ENCODE measurements at places on chromosomes 12 and 14. TPM values are rescaled to one million over a fixed set of nuclear protein-coding genes. Genes with fewer than 3 reads are reported as not detected.

DNA sequence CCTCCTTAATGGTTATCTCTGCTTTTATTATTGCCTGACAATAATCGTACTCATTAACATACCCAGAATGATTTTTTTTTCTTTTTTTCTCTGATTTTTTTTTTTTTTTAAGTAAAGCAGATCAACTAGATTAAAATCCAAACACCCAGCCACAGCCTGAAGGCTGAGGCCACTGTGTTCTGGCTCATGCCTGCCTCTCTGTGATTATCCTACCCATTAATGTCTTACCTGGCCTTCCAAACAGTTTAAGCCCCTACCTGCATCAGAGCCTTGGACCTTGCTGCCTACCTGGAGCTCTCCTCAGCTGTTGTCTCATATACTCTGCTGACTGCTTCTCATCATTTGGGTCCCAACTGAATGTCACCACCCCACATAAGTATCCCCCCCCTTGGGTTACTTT is 6.8 kb upstream of the TMED10 start:
- no peak overlapping the region for H3K27ac ChIP-seq
- no peak overlapping the region for H3K4me3 ChIP-seq
- no peaks in the 10 kb centered on the region for H3K27me3 ChIP-seq
- no peaks in the 10 kb centered on the region for H3K4me1 ChIP-seq

DNA sequence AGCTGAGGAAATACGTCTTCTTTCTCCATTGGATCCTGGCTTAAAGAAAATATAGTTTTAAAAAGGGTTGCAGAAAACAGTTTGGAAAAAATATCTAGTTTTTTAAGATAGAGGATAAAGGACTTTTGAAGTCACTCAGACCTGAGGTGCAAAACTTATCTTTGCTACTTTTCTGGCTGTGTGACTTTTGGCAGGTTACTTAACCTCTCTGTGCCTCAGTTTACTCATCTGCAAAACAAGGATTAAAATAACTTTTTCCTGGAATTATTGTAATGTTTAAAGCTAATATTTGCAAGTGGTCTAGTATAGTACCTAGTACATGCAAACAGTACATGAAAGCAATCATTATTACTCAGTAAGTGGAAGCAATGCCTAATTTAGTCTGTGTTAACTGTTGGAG is 176.8 kb downstream of the TBX5 start:
- DNase-seq = no peak
- H3K27ac ChIP-seq = no peak overlapping the region
- no peaks in the 10 kb centered on the region for H3K4me1 ChIP-seq
- peaks cover 14% of the 10 kb centered on the region for H3K27me3 ChIP-seq

DNA sequence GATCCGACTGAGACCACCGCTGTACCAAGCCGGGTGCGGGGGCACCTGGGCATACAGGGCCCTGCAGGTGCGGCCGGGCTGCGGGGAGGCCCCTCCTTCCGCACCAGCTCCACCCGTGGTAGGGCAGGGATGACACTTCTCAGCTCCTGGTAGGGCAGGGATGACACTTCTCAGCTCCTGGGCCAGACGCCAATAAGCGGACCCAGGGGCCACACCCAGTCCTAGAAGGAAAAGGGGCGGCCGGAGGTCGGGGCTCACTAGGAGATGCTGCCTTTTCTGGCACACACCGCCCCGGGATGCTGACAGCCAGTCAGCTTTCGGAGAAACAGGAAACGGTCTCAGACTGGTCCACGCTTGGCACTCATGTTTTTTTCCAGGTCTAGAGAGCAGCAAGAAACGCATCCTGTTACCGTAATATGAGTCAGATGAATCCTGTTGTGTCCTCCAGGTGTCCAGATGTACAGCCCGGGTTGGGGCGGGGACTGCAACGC is 34.8 kb downstream of the NFKBIA start:
- H3K27ac ChIP-seq = no peak overlapping the region
- no peak overlapping the region for H3K4me3 ChIP-seq
- no peaks in the 10 kb centered on the region for H3K27me3 ChIP-seq
- no peak for DNase-seq

DNA sequence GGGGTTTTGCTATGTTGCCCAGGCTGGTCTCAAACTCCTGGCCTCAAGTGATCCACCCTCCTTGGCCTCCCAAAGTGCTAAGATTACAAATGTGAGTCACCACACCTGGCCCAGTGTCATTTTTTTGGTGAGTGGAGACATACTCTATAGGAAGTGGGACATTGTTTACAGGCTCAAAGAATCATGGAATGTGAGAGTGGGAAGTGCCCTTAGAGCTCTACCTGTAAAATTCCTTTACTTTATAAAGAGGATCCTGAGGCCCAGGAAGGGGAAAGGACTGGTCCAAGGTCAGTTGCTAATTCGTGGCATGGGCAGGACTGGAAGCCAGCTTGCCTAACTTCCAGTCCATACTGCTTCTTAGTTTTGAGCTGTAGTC is 8.7 kb upstream of the ADCK1 start:
- no peak overlapping the region for H3K27ac ChIP-seq
- H3K27me3 ChIP-seq = peaks cover 83% of the 10 kb centered on the region
- H3K4me3 ChIP-seq = no peak overlapping the region
- no peaks in the 10 kb centered on the region for H3K4me1 ChIP-seq
- no peaks in the 10 kb centered on the region for H3K36me3 ChIP-seq

Gene FGD6
- total RNA-seq = 125 TPM

Gene ASB2
- 0.42 TPM for total RNA-seq

GRCh38 chr14:54381821-54382220 is 15.0 kb upstream of the CDKN3 start:
- no peak overlapping the region for H3K27ac ChIP-seq
- H3K36me3 ChIP-seq = no peaks in the 10 kb centered on the region
- no peak for DNase-seq
- H3K4me3 ChIP-seq = no peak overlapping the region
- H3K4me1 ChIP-seq = no peaks in the 10 kb centered on the region

Gene RAB3IP
- 47.9 TPM for total RNA-seq

DNA sequence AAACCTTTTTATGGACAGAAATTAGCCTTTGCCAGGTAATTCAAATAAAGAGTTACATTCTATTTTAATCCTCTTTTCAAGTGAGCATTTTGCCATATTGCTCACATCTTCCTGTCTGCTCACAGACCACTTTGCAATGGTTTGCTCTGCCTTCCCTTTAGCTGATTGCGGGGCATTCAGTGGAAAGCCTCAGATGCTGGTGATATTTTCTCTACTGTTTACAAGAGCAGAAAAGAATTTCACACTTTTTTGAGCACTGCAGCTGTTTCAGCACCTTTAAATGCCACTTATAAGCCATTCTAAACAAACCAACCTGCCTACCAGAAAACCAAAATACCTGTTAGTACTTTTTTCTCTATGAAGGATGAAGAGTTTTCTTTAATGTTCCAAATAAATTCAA is 195.7 kb upstream of the LRIG3 start:
- H3K27me3 ChIP-seq = no peaks in the 10 kb centered on the region
- peaks cover 12% of the 10 kb centered on the region for H3K4me1 ChIP-seq
- peak; percentile 74 for DNase-seq
- H3K27ac ChIP-seq = no peak overlapping the region

- no peak for DNase-seq
- no peak overlapping the region for H3K27ac ChIP-seq
- no peaks in the 10 kb centered on the region for H3K27me3 ChIP-seq
- H3K4me3 ChIP-seq = no peak overlapping the region
- no peaks in the 10 kb centered on the region for H3K4me1 ChIP-seq
These were observed 249.6 kb downstream of the MSRB3 start for GRCh38 chr12:65528127-65528526.

DNA sequence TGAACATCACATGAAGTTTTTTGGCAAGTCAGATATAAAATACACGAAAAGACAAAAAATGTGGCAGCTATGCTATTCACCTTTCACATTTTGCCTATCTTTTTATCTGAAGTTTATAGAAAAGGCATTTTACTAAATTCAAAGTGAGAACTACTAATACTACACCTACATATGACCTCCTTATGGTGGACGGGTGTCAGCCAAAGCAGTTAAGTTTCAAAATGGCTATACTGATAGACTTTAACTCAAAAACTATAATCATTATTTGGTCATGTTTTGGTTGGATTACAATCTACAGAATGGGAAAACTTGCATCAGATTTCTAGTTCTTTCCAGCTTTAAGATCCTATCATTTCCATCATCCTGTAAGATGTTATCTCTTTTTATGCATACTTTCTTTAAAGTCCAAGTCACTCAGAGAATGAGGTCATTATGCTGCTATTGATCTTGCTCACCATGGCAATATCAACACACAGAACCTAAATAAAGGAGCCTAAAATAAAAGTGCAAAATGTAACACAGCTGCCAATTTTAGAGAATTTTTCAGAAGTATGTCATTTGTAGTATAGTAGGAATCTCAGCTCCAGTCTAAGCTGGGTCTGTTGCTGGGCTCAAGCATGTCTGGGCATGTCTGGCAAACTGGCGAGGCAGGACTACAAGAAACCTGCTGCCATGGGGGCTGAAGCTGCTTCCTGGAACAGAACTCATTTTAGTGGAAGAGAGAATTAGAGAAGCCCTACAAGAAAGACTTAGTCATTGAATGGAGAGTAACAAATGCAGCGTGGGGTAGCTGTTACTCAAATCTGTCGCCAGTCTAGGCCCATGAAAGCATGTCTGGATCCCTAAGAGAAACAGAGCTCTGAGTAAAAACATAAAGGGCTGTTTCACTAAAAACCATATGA is 7.6 kb upstream of the AEBP2 start:
- no peaks in the 10 kb centered on the region for H3K27me3 ChIP-seq
- no peak overlapping the region for H3K4me3 ChIP-seq
- no peaks in the 10 kb centered on the region for H3K4me1 ChIP-seq
- H3K36me3 ChIP-seq = no peaks in the 10 kb centered on the region

DNA sequence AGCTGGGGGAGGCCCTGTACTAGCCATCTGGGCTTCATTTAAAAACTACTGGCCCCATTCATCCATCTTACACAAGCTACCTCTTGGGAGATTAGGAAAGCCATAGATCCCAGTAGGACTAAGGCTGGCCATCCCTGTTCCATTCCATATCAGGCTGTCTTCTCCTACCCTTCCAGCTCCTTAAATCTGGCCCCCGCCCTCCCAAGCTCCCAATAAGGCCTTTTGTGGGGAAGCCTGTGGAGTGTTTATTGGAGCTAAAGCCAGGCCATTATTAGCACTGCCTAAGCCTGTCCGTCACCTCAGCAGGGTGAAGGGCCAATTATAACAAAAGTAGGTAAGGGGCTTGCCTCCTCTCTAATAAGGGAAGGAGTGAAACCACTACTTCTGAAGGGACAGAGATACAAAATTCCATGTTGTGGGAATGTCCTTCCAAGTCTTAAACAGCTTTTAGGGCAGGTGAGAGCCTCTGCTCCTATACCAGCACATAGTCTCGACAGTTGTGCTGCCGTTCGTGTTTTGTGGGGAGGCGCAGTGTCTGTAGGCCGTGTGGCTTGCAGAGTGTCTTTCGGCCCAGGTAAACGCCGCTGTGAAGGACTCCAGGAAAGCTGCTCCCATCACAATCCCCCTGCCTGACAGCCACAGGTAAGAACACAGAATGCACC is 3.7 kb downstream of the MYL6 start:
- H3K4me1 ChIP-seq = peaks cover 8% of the 10 kb centered on the region
- no peaks in the 10 kb centered on the region for H3K27me3 ChIP-seq
- H3K36me3 ChIP-seq = peaks cover 73% of the 10 kb centered on the region
- H3K4me3 ChIP-seq = peak overlapping the region; percentile 97

- DNase-seq = peak; percentile 60
- no peaks in the 10 kb centered on the region for H3K27me3 ChIP-seq
- H3K4me1 ChIP-seq = no peaks in the 10 kb centered on the region
- H3K4me3 ChIP-seq = no peak overlapping the region
- H3K27ac ChIP-seq = no peak overlapping the region
These were observed 101.3 kb downstream of the PPM1A start for GRCh38 chr14:60350366-60350720.

DNA sequence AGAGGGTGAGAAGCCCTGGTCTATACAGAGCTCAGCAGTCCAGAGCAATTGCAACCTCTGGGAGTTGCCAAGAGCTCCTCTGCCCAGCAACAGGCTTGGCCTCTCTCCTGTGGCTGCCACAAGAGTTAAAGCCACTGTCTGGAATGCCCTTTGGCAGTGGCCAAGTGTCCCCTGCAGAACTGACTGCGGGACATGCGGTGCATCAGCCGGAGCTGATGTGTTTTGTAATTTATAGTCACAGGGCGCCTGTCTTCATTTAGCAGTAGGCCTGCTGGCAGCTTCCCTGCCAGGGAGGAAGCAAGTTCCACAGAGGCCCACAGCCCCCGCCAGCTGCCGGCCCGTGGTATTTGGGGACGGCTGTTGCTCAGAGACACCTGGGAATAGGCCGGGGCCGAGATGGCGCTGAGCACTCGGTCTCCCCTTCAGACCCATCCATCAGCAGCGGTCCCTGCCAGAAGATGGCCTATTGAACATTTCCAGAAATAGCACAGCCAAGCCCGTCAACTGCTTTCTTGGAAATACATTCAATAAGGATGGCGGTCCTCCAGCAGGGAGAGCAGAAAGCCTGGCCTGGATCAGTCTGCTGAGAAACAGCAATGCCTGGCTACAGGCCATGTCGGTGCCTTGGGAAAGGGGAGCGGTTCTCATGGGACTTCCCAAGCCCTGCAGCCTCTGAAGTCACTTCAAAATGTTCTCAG is 217.4 kb downstream of the CRADD start:
- H3K36me3 ChIP-seq = no peaks in the 10 kb centered on the region
- H3K4me1 ChIP-seq = peaks cover 7% of the 10 kb centered on the region
- no peak overlapping the region for H3K4me3 ChIP-seq
- H3K27ac ChIP-seq = no peak overlapping the region

Gene KITLG
- total RNA-seq = 7.0 TPM

DNA sequence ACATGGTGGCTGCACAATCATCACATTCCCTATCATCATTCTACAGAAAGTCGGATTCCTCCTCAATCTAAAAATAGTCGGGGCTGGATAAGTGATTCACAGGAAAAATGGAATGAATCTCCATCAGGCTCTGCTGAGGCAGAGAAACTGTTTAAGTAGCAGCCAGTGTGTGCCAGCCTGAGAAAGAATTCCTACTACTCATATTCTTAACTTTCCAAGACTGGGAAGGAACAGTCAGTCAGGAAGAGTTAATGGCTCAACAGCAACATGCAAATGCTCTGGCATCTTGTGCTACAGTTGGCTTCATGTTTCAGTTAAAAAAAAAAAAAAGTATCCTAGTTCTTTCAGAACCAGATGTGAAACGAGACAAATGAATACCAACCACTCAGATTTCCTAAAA is 187.0 kb downstream of the GRIP1 start:
- H3K4me1 ChIP-seq = peaks cover 6% of the 10 kb centered on the region
- no peak overlapping the region for H3K27ac ChIP-seq
- H3K4me3 ChIP-seq = no peak overlapping the region

Gene ARHGAP9
- 1.3 TPM for total RNA-seq

- H3K27ac ChIP-seq = no peak within 1 kb of the TSS
- peak within 1 kb of the TSS; percentile 75 for H3K4me3 ChIP-seq
- peaks cover 76% of the 10 kb centered on the region for H3K27me3 ChIP-seq
- no peaks in the 10 kb centered on the region for H3K4me1 ChIP-seq
These were observed at the start of gene TMEM30B for GRCh38 chr14:61281186-61281947. TSS of gene TMEM30B (minus strand) at chr14:61281338. CDS start at chr14:61281147, 191 bp downstream.

Gene KRT5
- total RNA-seq = not detected

- H3K27me3 ChIP-seq = no peaks in the 10 kb centered on the region
- no peaks in the 10 kb centered on the region for H3K4me1 ChIP-seq
- DNase-seq = peak; percentile 12
- no peaks in the 10 kb centered on the region for H3K36me3 ChIP-seq
- H3K27ac ChIP-seq = no peak overlapping the region
These were observed 32.8 kb upstream of the CMKLR1 start for GRCh38 chr12:108371801-108372344.

All from endodermal cell (in vitro differentiated cells).